ENCODE measurements at places on chromosomes 1 and 21. TPM values are rescaled to one million over a fixed set of nuclear protein-coding genes. Genes with fewer than 3 reads are reported as not detected.

Gene S100A11
- 826 TPM for total RNA-seq

Gene RAB3B
- 35.9 TPM for total RNA-seq

Gene TNNT2
- 0.89 TPM for total RNA-seq

Gene SLC9C2
- total RNA-seq: not detected

Gene PEA15
- total RNA-seq: 147 TPM

Gene SMCP
- total RNA-seq: not detected

Gene LRRC71
- total RNA-seq: not detected

Gene F3
- 152 TPM for total RNA-seq

Gene OR4F16
- total RNA-seq: not detected

Gene FAM43B
- 0.13 TPM for total RNA-seq

Gene ITLN1
- not detected for total RNA-seq

Gene TMPRSS2
- total RNA-seq: 8.2 TPM

Gene INKA2
- 3.0 TPM for total RNA-seq

Gene NBPF4
- not detected for total RNA-seq

Gene ARHGEF16
- 31.5 TPM for total RNA-seq

Gene PRELP
- total RNA-seq: not detected

Gene GPR153
- 11.4 TPM for total RNA-seq
